ENCODE measurements at places on chromosomes 3 and 15.
A peak's percentile ranks its signal among the peaks of the same experiment; 100 is the strongest.

DNA sequence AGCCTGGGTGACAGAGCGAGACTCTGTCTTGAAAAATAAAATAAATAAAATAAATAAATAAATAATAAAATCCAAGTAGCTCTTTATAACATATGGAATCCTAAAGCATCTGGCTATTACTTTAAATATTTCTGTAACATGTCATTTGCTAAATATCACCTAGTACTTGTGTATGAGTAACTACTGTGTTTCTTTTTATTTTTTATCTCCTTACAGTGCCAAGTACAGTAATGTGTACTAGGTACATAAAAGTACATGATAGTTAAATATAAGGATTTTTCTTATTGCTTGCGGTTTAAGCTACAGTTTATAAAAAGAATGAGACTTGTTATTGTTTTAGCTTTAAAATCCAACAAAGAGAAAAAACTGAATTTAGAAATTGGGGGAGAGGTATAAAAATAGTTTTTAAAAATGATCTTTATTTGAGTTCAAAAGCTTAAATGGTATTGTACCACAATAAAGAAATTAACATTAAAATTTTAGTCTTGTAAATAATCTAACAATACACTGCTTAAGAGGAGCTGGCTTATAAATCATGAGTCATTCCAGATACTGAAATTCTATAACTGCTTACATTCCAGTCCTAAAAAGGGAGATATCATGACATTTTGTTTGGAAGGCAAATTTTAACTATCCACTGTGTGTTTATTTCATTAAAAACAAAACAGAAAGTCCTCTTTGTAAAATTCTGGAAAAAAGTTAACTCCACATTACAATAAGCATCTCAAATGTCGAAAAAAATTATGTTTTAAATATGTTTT lies 73.1 kb downstream of the FGF7 start:
- DNase-seq, result no peak

DNA sequence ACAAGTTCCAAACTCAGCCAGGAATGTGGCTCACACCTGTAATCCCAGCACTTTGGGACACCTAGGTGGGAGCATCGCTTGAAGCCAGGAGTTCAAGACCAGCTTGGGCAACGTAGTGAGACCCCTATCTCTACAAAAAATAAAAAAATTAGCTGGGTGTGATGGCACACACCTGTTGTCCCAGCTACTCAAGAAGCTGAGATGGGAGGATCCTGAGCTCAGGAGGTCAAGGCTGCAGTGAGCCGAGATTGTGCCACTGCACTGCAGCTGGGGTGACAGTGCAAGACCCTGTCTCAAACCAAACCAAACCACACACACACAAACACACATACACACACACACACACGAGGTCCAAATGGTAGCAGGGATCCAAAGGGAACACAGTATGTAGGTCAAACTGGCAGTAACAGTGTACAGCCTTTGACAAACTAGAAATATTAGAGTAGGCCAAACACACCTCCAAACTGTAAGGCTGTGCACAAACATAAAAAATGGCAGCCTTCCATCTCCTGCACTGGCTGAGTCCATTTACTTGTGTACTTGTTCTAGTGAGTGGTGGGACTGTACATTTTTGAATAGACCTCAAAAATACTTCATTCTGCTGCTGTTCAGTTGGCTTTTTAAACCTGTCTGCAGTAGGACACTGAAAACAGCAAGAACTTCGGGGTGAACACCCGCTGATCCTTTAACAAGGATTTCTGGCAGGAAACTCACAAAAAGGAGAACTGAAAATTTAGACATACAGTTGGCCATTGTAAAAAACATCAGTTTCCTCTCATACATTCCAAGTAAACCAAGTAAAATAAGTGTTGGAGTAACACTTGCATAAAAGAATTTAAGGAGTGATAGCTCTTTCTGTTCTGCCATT lies 33.6 kb downstream of the INTS14 start:
- no peak for DNase-seq

- DNase-seq, result no peak
These were observed 124.6 kb upstream of the ARHGEF3 start for GRCh38 chr3:56926243-56926946.

DNA sequence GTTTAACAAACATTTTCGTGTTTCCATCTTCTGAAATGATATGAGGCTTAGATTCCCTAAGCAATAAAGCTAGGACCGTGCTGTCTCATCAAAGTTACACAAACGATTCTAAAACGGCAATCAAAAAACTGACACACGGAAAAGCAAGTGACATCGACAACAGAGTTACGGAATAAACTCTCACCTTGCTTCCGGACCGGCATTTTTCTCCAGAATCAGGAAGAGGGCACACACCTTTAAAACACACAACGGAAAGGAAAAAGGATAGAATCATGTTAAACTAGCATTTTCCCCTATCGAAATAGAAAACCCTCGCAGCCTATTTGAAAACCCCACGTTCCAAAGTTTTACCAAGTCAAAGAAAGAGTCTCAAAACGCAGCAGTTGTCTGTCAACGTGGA lies 1.4 kb downstream of the DLG1 start:
- no peak for DNase-seq

DNA sequence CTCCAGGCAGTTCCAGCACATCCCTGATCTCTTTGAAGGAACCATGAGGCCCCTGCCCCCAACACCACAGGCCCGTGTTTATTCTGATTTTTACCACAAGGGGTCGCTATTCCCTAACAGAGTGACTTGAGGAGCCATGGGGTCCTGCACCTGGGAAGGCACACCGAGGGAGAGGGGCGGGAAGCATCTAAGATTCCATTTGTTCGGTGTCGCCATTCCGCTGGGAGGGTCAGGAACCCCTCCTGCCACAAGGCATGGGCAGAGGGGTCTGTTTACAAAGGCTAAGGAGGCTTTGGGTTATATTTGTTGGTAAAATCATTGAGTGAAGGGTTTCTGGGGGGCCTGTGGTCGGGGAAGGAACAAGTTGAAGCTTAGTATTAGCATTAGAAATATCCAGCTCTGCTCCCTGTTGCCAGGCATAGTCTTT lies 77.1 kb downstream of the WDR76 start:
- peak; percentile 17 for DNase-seq

DNA sequence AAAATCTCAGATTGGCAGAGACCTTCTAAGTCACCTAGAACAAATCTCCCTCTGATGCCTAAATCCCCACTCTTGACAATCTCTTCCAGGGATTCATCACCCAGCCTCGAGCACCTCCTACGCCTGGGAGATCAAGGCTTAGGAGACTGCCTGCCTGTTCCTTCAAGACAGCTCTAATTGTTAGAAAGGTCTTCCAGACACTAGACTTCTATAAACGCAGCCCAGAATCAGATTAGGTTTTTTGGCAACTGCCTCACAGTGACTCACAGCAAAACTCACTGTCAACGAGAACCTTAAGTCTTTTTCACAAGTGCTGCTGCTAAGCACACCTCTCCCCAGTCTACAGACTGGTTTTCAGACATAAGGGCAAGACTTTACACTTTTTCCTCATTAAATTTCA lies 23.1 kb downstream of the SRGAP3 start:
- DNase-seq, result no peak

DNA sequence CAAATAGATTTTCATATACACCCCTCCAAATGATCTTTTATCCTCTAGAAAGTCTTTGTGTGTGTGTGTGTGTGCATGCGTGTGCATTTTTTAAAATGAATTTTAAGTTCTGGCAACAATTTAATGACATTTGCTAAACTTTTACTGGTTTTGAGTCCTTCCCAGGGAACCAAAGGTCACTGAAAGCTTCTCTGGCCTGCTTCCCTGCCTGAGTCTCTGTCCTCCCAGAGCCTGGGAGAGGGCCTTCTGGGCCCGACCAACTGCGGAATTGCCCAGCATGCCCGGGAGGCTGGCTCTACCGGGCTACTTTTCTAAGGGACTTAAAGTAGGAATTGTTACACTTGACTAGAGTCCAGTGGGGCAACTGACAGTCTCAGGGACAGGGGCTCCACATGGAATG lies 7.4 kb upstream of the RBPMS2 start:
- no peak for DNase-seq

DNA sequence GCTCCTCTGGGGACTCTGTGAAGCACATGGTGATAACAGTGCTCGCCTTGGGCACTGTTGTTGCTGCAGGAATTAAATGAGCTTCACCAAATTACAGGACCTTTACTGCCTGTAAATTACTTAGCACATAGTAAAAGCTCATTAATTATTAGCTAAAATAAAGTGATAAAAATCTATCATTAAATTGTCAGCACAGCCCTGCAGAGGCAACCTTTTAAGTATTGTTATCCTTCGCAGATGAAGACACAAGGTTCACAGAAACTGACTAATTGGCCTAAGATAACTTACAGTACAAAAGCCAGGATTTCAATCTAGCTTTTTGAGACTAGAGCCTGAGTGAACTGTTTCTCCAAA lies 96.0 kb downstream of the ST6GAL1 start:
- no peak for DNase-seq

DNA sequence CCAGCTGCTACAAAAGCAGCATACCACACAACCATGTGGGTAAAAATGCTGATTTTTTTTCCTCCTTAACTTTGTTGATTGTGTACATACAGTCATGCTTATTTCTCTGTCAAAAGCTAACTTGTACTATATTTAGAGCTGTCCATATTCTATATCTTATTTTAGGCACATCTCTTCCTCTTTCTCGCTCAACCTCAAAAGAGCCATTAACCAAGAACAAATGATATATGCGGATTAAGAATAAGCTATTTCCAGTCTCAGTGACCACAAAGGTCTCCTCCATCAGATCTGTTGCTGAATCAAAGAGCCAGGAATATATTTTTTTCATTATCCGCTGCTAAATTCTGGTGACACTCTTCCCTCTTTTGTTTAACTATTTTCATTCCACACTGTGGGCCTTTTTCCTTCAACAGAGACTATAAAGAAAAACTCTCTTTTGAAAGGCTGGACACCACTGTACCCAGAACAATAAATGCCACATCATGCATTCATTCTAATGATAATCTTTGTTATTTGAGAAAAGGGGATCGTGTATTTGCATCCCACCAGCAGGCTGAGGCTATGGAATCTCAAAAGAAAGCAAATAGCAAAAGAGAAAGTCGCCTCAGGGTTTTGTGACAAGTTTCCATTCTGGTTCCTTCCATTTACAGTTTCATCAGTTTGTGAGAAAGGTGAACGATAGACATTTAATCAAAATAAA lies 8.0 kb downstream of the TMEM212 start:
- DNase-seq, result no peak

- no peak for DNase-seq
These were observed 188.3 kb downstream of the IL5RA start for GRCh38 chr3:2921903-2922302.

DNA sequence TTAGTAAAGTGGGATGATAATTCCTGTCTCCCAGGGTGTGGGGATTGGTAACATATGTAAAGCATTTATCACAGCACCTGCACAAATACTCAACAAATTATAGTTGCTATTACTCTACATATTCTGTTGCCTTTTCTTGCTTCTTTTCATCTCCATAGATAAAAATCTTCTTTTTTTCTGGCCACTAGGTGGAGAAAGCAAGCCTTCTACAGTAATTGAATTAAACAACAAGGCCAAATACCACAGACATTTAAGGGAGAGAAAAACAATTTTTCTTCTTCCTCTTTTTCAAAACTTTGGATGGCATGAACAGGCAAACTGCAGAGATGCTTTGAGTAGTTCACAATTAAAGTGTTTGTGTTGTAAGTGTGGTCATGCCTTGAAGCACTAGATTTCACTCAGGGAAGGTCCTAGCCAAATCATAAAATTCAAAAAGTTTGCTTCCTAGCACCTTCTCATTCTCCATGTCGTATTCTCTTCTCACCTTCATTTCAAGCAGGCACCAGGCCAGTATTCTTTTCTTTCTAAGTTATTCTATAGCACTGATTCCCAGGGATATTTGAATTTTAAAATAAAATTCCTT lies 493.4 kb upstream of the TGFBR2 start:
- no peak for DNase-seq

- no peak for DNase-seq
These were observed 89.0 kb downstream of the BDH1 start for GRCh38 chr3:197466586-197467399.

- DNase-seq, result no peak
These were observed 338.7 kb upstream of the GRM7 start for GRCh38 chr3:6522191-6522590.

GRCh38 chr15:66484539-66485112 lies 12.9 kb downstream of the SNAPC5 start:
- DNase-seq, result no peak

- DNase-seq, result no peak
These were observed 7.6 kb downstream of the ZMAT3 start for GRCh38 chr3:179063945-179064560.

DNA sequence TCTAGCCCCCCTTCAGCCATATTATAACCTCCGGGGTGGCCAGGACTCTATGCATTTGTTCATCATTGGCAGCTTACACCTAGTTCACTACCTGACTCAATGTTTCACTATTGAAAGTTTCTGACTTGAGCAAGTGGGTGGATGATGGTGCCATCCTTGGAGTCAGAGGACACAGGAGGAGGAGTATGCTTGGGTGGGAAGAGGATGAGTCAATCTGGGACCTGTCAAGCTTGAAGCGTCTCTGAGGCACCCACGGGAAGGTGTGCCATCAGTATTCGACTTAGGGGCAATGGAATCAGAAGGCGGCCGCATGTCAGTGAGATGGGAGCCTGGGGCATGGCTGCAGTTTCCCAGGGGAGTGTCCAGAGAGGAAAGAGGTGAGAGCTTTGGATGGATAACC lies 133.3 kb downstream of the EPHB1 start:
- no peak for DNase-seq

DNA sequence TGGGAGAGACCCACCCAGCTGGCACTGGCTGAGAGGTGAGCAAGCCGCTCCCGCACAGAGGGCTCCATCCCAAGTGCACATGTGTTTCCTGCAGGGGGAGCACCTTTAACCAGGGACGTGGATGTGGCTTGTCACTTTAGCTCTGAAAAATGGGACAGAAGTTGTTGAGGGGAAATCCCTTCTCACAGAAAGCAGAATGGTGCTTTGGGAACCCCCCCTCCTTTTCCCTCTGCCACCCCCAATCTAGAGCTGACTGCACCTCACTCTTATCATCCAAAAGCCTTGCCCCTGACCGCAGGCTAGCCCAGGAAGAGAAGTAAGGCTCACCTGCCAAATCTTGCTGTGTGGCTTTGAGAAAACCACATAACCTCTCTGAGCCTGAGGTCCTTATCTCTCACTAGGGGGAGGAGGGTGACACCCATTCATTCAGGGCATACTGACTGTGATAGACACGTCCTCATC lies 77.9 kb downstream of the RPN1 start:
- no peak for DNase-seq

DNA sequence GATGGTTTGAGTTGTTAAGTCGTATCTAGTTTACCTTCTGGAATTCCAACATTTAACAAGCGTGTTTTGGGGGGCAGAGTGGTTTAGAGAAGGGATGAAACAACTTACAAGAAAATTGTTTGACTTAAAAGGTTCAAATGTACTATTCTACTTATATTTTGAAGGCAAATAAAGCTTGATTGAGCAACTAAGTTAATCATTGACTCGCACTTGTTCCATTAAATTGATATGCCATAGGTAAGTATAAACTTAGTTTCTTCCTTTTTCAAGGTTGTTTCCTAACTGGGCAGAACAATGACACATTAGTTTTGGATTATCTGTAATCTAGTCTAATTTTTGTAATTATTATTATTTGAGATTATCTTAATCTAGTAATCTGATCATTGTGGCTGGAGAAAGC lies 48.3 kb upstream of the CPNE4 start:
- no peak for DNase-seq

All from stimulated activated CD4-positive, alpha-beta T cell treated with anti-CD3 and anti-CD28 coated beads, Interleukin-1b, Interleukin-23, amount 100 ng/mL, for 1 hour (primary cell).